ENCODE measurements at places on chromosomes 7 and 10.

GRCh38 chr7:1526271-1526754 lies 4.2 kb upstream of the MAFK start:
- no peak for DNase-seq

- DNase-seq, result no peak
These were observed 12.1 kb upstream of the LAMB1 start for GRCh38 chr7:108014747-108015682.

DNA sequence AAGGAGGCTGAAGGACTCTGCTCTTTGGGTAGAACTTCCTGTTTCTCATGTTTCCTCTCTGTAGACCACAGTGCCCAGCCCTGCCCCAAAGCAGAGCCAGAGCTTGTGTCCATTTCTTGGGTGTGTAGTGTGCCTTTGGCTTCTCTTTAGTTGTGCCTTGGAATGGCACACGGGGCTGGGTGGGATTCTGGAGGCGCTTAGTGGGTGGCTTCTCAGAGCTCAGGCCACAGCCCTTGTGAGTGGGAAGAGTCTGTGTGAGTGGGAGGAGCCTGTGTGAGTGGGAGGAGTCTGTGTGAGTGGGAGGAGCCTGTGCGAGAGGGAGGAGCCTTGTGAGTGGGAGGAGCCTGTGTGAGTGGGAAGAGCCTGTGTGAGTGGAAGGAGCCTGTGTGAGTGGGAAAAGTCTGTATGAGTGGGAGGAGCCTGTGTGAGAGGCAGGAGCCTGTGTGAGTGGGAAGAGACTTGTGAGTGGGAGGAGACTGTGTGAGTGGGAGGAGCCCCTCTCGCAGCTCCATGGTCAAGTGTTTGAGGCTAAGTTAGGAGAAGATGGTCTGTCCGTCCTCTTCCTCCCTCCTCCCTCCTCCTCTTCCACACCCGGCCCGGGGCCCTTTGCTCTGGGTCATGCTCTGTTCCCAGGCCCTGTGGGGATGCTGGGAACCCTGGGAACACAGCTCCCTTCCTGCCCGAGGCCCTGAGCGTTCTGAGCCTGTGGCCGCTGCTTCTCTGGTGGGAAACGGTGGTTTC lies 153.0 kb downstream of the GRK5 start:
- no peak for DNase-seq

- no peak for DNase-seq
These were observed 57.4 kb upstream of the BAIAP2L1 start for GRCh38 chr7:98458090-98458875.

Measured in urinary bladder (tissue), 4 donors.